ENCODE measurements at places on chromosomes 11 and 22. TPM values are rescaled to one million over a fixed set of nuclear protein-coding genes. Genes with fewer than 3 reads are reported as not detected.

NLRP10 gene
- total RNA-seq = not detected

ZNF214 gene
- total RNA-seq = 5.8 TPM

PSMA1 gene
- 99.6 TPM for total RNA-seq

C11orf42 gene
- total RNA-seq = not detected

GP1BB gene
- 10.9 TPM for total RNA-seq

RASSF7 gene
- 11.3 TPM for total RNA-seq

APOBEC3A gene
- not detected for total RNA-seq

OR10D3 gene
- total RNA-seq = not detected

DERL3 gene
- total RNA-seq = under 0.01 TPM

ASCC2 gene
- total RNA-seq = 18.3 TPM

TMEM80 gene
- 16.6 TPM for total RNA-seq

FOLR3 gene
- not detected for total RNA-seq

CD3E gene
- total RNA-seq = not detected

GPR83 gene
- not detected for total RNA-seq

ZNF408 gene
- total RNA-seq = 12.5 TPM

GAL gene
- 0.49 TPM for total RNA-seq

OR5P2 gene
- total RNA-seq = not detected

GLYAT gene
- total RNA-seq = not detected

MCHR1 gene
- total RNA-seq = 0.72 TPM

MS4A15 gene
- not detected for total RNA-seq

SULT4A1 gene
- 1.3 TPM for total RNA-seq

UCP3 gene
- total RNA-seq = not detected

RFPL1 gene
- total RNA-seq = not detected

SSRP1 gene
- 60.1 TPM for total RNA-seq

BCL2L13 gene
- 39.0 TPM for total RNA-seq

OR8A1 gene
- total RNA-seq = not detected

MIAT gene
- total RNA-seq = 0.32 TPM

MGAT3 gene
- 1.8 TPM for total RNA-seq

HEPHL1 gene
- under 0.01 TPM for total RNA-seq

PARVA gene
- total RNA-seq = 58.3 TPM

OR52H1 gene
- not detected for total RNA-seq

OR11H1 gene
- not detected for total RNA-seq

NAALADL1 gene
- 24.6 TPM for total RNA-seq

PGA3 gene
- total RNA-seq = not detected

LMF2 gene
- total RNA-seq = 92.3 TPM

IGLL1 gene
- total RNA-seq = not detected

TNNI2 gene
- not detected for total RNA-seq

MAP4K2 gene
- 13.3 TPM for total RNA-seq

RASGRP2 gene
- total RNA-seq = 3.4 TPM

TMPRSS13 gene
- not detected for total RNA-seq

LRRN4CL gene
- 1.5 TPM for total RNA-seq

KRTAP5-10 gene
- not detected for total RNA-seq

OR4D9 gene
- not detected for total RNA-seq

OR51E2 gene
- total RNA-seq = not detected

SYTL2 gene
- total RNA-seq = 12.6 TPM

APOC3 gene
- not detected for total RNA-seq

P2RX6 gene
- 3.6 TPM for total RNA-seq
